ENCODE measurements at places on chromosomes 16 and 17.

DNA sequence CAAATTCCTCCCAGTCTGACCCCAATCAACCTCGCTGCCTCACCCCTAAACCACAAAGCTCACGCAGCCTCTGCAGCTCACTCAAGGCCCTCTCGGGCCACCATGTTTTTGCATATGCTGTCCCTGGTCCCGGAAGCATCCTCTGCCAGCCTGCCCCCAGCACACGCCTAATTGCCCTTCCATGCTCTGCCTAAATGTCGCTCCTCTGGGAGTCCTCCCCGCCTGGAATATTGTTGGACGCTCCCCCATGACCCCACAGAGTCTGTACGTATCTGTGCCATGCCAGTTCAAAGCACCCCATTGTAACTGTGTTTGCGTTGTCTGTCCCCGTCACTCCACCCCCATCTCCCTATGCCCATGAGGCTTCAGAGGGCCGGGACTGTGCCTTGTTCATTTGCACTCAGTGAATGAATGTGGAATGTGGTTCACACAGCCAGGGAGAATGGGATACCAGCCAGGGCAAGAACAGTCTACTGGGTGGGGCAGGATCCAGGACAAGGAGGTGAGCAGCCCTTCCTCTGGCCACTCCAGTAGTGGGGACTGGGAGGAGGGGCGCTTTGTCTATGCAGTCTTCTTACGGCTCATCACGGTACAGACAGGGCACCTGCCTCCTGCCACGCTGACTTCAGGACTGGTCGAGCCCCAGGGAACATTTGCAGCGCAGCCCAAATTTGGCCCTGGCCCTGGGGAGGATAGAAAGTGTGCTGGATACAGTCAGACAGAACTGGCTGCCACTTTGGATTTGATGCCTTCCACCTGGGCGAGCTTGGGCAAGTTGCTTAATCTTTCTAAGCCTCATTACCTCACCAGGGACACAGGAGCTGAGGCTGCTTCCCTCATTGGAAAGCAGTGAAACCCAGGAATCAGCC is 48.5 kb downstream of the NOS2 start:
- DNase-seq = no peak

DNA sequence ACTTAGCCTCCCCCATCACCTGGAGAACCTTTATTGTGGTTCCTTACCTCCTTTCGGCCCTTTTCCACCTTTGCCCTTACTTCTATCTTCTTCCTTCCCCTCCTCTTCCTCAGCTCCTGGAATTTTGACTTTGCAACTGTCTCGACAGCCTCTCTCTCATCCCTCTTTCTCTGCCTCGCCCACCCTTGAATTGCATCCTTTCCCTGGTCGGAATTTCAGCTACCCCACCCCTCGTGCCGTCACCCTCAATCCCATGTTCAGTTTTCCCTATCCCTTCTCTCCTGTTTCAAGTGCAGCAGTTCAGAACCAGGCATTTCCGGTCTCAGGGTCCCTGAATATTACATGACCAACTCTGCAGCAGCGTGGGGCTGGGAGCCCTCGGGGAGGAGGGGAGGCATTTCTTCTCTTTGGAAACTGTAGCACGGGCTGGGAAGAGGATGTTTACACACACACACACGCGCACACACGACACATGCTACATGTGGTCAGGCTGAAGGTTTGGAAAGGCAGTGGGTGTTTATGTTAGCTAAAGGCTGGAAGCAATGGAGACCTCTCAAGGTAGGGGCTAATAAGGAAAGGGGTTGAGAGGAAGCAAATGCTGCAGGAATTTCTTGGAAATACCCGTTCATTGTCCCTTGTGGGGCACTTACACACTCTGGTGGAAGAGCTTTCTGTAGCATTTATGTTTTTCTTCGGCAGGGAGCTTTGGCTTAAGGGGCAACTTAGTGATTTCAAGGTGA is 971 bp downstream of the MINK1 start:
- peak; percentile 1 for DNase-seq

DNA sequence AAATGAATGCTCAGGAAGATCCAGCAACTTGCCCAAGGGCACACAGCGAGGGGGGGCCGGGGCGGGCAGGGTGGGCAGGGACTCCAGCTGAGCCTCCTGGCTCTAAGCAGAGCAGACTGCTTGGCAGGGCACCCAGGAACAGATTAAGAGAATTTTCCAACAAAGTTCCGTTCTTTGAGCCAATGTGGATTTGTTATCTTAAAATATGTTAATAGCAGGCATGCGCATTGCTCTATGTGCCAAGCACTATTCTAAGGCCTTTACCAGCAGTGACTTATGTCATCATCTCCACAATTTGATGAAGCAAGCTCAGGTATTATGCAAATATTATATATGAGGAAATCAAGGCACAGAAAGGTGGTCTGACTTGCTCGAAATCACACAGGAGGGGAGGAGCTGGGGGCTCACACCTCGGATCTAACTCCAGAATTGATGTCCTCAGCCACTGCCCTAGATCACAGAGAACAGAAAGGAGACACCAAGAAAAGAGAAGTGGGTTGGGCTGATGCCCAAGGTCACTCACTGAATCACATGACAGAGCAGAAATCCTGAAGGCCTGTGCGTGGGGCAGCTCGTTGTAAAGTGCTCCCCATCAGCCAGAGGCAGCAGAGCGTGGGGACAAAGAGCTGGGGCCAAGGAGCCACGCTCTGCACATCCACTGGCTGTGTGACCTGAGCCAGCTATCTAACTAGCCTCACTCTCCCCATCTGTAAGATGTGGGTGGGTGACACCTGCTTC is 23.2 kb upstream of the MEAK7 start:
- DNase-seq = no peak

GRCh38 chr17:32673964-32674363 is 187.2 kb downstream of the CDK5R1 start:
- no peak for DNase-seq

GRCh38 chr17:38727736-38728135 is 2.4 kb upstream of the CISD3 start:
- DNase-seq = peak; percentile 51

DNA sequence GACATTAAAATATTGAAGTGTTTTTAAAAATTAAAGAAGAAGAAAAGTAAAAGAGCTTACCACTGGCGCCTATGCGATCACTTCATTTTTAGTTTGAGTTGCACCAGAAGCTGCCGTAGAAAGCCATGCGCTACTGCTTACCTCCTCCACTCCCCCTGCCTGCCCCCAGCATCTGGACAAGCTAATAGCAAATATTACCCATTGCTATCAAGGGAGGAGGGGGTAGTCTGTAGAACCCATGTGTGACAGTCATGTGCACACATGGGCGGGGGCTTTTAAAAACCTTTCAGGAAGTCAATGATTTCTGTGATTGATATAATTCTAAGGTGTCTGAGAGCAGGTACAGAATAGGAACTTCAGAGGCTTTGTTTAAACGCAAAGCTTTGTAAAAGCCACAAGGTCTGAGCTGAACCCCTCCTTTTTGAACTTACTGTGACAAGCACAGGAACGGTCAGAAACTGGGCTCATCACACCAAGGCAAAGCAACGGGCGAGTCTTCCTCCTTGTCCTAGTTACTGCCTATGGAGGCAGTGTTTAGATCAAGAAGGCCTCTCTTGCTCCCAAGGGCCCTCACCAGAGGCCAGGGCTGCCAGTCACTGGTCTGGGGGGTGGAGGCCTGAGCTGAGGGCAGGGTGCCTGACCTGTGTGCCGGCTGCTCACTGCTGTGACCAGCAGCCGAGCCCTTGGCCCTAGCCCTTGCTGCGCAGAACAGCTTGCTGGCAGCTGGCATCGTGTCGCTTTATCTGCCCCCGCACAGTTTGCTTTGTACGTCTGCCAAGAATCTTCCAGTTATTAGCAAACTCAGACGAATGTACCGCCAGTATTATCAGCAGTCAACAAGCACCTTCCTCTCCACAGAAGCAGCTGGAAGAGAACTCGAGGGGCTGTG is 15.0 kb downstream of the GINS2 start:
- no peak for DNase-seq

GRCh38 chr17:58284613-58285421 is 4.1 kb upstream of the MPO start:
- DNase-seq = no peak

DNA sequence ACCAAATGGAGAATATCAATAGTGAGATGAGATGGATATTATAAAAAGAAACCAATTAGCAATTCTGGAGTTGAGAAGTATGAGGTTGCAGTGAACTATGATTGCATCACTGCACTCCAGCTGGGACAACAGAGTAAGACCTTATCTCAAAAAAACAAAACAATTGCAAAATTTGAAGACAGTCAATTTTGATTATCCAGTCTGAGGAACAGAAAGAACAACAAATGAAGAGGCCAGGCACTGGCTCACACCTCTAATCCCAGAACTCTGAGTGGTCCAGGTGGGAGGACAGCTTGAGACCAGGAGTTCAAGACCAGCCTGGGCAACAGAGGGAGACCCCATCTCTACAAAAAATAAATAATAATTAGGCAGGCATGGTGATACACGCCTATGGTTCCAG is 35.0 kb downstream of the USP32 start:
- no peak for DNase-seq

GRCh38 chr17:55068862-55069811 is 100.6 kb downstream of the STXBP4 start:
- no peak for DNase-seq

DNA sequence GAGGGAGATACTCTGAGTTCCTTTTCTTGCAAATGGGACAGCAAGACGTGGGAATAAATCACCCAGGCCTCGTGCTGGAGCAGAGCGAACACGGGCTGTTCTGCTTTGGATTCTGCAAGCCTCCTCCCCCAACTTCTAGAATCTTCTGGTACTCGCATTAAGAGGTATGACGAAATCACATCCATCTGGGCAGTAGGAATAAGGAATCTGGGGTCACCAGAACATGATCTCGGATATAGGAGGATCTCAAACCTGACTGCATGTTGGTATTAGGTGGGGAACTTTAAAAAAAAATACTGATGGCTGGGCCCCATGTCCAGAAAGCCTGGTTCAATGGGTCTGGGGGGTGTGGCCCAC is 49.8 kb upstream of the USP7 start:
- DNase-seq = no peak

DNA sequence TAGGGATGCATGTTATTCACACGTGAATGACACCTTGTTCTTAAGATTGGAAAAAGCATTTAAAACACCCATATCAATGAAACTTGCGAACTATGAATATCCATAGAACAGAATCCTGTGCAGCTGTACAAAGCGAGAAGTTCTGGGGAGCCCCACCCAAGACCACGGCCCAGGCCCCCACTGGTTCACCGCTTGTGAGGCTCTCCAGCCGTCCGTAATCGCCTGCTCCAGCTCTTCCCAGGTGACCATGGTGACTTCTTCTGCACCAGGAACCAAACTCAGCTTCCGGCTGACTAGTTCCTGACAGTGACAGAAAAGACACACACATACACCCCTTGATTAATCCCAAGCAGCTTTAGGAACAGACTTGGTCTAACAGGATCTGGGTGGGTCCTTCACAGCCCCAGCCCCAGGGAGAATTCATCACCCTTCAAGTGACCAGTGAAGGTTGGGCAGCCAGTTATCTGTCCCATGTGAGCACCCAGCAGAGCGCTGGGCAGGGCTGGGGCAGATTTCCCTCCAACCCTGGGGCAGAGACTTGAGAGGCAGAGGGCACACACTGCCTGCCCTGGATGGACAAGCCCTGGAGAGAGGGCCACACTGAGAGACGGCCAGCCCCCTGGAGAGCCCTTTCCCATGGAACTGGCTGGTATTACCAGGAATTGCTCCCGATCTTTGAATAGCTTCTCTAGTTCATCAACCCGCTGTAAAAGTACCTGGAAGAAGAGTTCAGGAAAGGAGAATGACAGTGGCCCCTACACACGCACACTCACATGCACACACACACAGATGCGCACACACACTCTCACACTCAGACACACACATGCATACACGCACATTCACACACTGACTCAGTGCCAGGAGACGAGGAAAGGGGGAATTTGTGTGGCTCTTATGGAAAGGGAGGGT is 3.6 kb downstream of the QRICH2 start:
- DNase-seq = no peak

DNA sequence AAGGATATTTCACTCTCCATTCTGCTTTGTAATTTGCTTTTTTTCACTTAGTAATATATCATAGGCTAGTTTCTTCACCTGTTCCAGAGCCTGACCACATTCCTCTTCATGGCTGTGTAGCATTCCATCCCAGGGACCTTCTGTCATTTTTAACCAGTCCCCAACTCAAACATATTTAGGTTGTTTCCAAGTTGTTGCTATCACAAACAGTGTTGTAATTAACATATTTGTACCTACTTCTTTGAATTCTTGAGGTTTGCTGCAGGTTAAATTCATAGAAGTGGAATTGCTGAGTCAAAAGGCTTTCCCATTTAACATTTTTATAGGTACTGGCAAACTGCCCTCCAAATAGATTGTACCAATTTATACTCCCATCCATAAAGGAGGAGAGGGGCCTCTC is 65.1 kb upstream of the MED9 start:
- DNase-seq = no peak

DNA sequence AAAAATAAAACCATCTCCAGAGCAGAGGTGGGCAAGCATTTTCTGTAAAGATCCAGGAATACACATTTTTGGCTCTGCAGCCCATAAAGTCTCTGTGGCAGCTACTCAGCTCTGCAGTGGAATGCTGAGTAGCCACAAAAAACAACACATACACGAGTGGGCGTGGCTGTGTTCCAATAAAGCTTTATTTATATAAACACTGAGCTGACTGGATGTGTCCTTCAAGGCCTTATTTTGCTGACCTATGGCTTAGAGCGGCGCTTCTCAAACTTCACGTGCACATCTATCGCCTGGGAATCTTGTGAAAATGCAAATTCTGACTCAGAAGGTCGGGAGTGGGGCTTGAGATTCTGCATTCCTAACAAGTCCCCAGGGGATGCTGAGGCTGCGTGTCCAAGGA is 39.7 kb downstream of the XYLT1 start:
- no peak for DNase-seq

DNA sequence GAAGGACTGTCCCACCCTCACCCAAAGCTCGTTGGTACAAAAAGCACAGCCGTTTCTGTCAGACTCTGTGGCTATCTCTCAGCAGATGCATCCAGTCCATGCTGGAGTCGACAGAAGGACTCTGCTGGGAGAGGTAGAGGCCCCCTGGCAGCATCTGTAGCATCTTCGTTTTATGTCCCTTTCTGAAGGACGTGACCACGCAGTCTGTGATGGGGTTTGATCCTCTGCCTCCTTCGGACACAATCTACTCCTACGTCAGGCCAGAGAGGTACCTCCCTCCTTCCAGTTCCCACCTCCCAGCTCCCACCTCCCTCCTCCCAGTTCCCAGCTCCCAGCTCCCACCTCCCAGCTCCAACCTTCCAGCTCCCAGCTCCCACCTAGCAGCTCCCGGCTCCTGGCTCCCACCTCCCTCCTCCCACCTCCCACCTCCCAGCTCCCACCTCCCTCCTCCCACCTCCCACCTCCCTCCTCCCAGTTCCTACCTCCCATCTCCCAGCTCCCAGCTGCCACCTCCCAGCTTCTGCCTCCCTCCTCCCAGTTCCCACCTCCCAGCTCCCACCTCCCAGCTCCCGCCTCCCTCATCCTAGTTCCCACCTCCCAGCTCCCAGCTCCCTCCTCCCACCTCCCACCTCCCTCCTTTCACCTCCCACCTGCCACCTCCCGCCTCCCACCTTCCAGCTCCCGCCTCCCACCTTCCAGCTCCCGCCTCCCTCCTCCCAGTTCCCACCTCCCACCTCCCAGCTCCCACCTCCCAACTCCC is 11.4 kb upstream of the MC1R start:
- DNase-seq = no peak

- no peak for DNase-seq
Observed at GRCh38 chr17:46773221-46773605, 45.3 kb downstream of the WNT3 start.
